ENCODE measurements at places on chromosomes 7 and 10.

GRCh38 chr7:23607130-23607529 is 9.9 kb downstream of the CCDC126 start:
- DNase-seq: no peak

DNA sequence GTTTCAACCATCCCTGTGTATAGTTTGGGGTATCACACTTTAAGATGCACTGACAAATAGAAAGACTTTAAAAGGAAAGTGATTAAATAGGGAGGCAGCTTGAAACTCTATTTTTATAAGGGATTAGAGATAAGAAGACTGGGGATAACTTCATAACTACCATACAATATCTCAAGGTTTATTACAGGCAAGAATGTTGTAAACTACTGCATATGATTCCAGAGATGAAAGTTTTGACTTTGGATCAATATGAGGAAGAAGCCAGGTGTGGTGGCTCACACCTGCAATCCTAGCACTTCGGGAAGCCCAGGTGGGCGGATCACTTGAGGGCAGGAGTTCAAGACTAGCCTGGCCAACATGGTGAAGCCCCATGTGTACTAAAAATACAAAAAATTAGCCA is 96.1 kb downstream of the DNAJC1 start:
- no peak for DNase-seq

- peak; percentile 97 for DNase-seq
Observed at GRCh38 chr7:134613623-134614347, 32.9 kb upstream of the BPGM start.

DNA sequence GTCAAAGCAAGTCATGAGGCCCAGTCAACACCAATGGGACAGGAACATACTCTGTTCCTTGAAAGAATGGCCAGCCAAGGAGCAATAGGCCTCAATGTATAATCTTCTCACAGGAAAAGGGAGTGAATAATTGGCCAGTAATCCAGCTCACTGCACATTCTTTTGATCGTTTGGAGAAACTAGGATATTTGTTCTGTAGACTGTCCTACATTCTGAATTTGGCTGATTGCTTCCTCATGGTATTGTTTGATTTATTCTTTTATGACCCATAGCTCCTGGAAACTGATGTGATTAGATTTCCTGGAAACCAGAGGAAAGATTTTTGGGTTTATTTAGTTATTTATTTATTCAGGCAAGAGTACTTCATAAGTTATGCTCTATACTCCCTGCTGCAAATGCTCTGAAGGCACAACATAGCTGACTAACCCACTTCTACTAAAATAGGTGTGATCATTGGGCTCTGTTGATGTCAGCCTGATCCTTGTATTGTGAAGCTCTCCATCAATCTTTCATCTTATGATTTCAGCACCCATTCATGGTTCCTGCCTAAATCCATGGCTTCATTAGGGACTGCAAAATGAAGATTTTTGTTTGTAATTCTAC is 745.2 kb downstream of the SUGCT start:
- no peak for DNase-seq

GRCh38 chr7:158550886-158551452 is 36.7 kb downstream of the PTPRN2 start:
- DNase-seq: no peak

DNA sequence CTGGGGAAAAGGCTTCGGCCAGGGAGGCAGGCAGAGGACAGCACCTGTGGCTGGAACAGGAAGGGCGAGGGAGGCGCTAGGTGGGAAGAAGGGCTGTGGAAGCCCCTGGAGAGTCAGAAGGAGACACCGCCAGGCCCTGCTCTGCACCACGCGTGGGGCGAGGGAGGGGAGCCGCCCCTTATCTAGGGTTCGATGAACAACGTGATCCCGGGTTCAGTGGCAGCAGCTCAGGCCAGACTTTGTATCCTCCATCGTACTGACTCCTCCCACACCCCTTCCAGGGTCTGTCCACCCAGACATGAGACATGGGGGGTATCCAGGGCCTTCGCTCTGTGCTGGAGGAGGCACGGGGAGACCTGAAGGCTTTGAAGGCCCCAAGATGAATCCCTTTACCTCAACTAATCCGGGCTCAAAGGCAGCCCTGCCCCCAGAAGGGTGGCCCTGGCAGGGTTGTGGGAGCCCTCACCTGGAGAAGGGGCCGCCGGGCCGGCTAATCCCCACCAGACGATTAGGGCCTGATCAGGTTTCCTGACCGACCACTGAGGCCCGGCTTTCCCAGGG is 110.8 kb downstream of the PDGFA start:
- DNase-seq: no peak

GRCh38 chr7:134212576-134213546 is 85.7 kb downstream of the LRGUK start:
- peak; percentile 5 for DNase-seq

DNA sequence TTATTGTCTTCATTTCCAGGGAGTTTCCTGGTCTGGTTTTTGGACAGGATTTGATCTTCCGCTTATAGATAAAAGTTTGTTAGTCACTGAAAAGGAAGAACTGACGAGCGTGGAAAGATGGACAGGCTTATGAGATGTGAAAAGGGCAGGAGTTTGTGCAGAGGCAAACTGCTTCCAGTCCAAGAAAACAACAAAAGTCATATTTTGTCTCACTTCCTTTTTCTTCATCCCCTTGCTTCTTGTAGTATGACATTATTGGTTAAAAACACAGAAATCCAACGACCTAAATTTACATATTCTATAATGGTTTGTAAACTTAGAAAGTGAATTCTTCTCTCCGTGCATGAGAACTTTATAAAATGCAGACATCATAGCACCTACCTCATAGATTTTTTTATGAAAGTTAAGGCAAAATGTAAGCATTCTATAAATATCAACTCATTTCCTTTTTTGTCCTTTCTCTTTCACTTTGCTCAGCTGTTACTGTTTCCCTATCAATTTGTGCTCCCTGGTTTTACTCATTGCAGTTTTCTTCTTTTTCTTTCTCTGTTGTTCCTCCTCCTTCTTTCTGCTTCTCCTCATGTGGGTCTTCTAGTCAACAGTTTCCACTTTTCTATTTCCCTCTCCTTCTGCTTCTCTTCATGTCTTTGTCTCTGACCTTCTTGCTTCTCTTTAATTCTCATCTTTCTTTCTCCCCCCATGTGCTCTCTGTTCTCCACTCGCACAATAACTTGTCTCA is 370.2 kb downstream of the ARL4A start:
- no peak for DNase-seq

GRCh38 chr7:98203261-98203963 is 7.8 kb upstream of the BHLHA15 start:
- no peak for DNase-seq

GRCh38 chr10:103548581-103549348 is 55.3 kb downstream of the NEURL1 start:
- no peak for DNase-seq

GRCh38 chr7:55073976-55074528 is 55.2 kb downstream of the EGFR start:
- peak; percentile 92 for DNase-seq

GRCh38 chr10:79209831-79210230 is 137.4 kb upstream of the PPIF start:
- no peak for DNase-seq

DNA sequence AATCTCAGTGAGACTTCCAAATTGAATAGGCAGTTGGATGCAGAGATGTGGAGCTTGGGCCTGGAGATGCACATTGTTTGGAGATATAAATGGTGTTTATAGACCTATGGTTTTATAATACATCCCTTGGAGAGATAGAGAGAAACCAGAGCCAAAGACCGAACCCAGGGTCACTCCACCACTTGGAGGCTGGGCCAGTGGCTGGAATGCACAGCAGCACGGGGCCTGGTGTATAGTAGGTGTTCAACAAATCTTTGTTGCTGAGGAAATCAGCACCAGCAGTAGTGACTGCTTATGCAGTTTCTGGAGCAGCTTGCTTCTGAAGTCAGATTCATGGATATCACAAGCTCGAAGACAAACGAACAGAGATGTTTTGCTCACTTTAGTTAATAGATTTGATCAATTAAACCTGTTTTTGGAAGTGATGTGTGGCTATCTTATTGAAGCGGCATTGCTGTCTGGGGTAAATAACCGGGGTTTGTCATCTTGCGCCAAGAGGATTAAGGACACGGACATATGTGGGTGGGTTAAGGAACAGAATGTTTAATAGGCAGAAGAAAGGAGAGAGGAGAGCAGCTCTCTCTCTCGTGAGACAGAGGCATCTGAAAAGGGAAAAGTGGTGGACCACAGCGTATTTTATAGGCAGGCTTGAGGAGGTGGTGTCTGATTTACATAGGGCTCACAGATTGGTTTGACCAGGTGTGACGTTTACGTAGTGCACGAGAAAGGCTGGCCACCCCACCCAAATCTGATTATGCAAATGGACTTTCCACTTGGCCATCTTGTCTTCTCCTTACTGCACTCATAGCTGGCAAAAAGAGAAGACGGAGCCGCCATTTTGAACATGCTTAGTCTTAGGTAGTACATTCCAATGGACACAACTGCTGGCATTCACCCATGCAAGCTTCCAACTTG is 11.1 kb downstream of the RBP4 start:
- DNase-seq: no peak

DNA sequence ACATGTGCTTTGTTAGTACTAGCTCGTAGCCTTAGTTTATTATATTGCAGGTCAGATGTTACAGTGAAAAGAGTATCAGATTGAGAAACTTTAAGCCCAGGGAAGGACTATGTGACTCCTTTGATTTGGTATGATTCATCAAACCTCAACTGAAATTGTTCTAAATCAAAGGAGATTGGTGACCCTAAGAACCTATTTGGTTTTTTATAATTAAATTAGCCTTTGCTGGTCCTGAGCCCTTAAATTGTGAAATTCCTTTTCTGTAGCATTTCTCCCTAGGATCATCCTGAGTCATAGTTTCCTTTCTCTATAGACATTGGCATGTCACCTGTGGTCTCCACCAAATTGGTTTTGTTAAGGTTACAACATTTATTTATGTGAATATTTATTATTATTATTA is 89.7 kb downstream of the POLR1F start:
- peak; percentile 7 for DNase-seq

DNA sequence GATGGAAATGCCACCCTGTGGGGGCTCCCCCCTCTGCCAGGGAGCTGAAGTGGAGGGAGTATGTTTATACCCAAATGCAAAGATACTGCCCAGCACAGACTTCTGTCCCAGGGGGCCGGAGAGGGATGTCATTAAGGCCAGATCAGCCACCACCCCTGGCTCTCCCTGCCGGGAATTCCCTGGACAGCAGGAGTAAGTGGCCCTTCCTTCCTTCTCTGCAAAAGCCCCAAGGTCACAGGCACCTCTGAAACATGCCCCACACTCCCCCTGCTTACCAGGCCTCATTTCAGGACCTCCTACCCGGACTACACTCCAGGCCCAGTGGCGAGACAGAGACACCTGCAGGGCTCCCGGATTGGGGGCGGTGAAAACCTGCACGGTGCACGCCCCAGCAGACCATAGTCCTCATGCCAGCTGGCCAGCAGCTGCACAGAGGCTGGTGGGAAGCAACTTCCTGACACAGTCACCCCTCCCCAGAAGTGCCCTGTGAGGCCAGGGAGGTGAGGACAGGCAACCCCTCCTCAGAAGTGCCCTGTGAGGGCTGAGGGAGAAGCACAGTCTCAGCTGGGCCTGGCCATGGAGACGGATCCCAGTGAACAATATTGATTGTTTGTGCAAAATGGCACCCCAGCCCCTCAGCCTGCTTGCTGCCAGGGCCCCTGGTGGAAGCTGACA is 33.0 kb upstream of the RET start:
- DNase-seq: no peak

GRCh38 chr7:112447406-112447805 is 2.9 kb upstream of the IFRD1 start:
- DNase-seq: no peak

GRCh38 chr7:122143376-122143750 is 686 bp downstream of the AASS start:
- peak; percentile 52 for DNase-seq

DNA sequence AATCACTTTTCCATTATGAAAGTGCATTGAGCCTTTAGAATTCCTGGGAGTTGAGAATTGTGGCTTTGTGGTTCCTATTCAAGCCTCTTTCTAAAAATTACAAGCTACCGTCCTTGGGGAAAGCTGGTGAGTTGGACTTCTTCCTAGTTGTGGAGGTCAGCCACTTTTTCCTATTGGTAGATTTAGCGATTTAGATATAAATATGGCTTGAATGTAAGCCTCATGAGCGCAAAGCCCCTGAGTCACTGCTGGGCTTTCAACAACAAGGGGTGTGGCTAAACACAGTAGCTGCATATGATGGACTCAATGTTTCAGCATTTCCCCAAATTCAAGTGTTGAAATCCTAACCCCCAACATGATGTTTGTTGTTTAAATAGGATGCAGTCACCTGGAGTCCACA is 150.0 kb upstream of the IGFBP3 start:
- DNase-seq: peak; percentile 36

GRCh38 chr10:75444781-75445386 is 13.5 kb downstream of the LRMDA start:
- DNase-seq: no peak
